ENCODE measurements at places on chromosomes 2 and 18.

- DNase-seq = no peak
These were observed 226.2 kb downstream of the PIEZO2 start for GRCh38 chr18:10923141-10923540.

DNA sequence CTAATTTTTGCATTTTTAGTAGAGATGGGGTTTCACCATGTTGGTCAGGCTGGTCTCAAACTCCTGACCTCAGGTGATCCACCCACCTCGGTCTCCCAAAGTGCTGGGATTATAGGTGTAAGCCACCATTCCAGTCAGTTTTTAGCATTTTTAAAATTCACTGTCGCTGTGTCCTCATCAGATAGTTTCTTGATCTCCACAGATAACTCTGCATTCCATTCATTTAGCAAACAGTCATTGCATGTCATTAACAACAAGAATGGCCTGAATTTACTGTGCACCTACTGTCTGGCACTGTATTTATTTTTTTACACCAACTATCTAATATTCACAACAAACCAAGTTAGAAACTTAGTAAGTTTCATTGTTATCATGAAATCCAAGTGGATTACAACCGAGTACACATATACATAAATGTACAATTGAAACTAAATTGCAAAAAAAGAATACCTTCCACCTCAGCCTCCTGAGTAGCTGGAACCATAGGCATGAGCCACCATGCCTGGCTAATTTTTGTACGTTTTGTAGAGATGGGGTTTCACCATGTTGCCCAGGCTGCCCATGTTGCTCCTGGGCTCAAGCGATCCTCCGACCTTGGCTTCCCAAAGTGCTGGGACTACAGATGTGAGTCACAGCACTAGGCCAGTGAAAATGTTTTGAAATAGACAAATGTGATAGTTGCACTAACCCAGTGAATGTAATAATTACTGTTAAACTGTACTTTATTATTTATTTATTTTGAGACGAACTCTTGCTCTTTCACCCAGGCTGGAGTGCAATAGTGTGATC lies 4.3 kb downstream of the MCEE start:
- DNase-seq = no peak

DNA sequence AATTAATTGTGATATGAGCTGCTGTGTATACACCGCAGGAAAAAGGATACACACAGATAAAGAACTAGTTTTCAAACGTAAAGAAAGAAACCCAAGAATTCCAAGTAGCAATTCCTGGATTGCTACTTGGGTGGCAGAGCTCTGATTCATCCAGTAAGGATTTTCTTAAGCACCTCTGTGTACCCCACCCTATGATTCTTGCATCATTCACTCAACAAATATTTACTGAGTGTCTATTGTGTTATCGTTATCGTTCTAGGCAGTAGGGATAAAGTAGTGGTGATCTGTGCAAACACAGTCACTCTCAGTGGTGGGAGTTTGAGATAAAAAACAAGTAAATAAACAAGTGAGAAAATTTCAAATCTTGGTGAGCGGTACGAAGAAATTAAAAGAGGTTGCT lies 4.9 kb upstream of the TMEM200C start:
- DNase-seq = no peak

GRCh38 chr2:37250869-37251740 lies 19.6 kb downstream of the NDUFAF7 start:
- DNase-seq = no peak

DNA sequence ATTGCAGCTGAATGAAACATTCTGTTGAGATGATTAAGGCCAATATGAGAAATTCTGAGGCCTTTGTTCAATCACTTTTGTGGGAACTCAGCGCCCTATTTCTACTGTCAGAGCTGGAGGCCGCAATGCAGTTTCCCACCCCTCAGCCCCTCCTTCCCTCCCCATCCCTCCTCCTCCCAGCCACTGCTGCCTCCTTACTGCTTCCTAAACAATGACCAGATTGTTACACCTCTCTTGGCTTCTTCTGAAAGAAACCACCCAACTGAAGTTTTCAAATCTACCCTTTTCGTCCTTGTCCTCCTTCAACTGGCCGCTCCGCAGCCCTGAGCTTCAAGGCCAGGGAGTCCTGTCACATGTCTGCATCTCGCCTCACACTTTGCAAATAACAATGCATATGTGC lies 36.7 kb upstream of the MAPK4 start:
- DNase-seq = no peak

DNA sequence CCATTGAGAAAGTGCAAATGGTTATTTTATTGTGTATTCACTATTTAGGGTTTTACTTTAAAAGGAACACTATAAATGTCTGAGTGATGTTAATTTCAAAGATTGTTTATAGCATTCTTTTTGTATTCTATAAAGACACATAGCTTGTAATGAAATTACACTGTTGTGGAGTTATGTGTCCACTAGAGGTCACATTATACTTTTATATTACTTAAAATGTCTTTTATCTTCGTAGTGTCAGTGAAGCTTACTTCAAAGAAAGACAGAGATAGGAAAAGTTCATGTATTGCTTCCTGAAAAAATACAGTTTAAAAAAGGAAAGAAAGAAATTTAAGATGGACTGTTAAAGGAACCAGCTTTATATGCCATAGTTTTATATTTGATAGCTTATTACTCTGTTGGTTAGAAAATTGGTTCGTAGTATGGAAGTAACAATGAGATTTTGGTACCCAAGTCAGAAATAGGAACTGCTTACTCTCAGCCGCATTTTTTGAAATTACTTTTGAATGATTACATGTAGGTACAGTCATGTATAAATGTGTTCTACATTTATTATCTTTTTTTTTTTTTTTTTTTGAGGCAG lies 20.5 kb downstream of the APLF start:
- no peak for DNase-seq

DNA sequence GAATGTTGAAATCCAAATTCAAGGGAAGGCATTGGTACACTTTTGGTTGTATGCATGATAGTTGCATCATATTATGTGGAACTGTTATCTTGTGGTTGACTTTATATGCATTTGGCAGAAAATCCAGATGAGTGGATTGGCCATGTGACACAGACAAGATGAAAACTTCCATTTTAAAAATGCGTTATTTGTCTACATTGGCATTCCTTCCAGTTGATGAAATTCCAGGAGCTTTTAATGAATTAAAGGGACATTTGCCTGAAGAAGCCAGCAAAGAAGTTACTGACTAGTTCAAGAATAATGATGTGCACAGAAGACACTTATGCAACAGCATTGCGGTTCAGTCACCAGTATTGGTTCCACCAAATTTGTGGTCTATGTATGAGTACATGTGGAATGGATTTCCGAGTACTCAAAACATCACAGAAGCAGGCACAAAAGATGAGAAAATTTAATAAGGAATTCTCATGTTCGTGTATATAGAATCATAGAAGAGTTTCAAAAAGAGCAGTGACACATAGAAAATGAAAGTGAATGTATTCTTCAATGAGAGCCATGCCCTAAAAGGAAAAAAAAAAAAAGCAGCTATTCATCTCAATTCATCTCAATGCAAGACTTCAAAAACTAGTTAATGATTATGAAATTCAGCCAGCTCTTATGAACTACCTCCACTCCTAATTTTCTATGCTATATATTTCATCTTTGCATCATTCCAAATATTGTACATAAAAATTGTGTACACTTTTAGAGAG lies 232.1 kb downstream of the RBM43 start:
- no peak for DNase-seq

GRCh38 chr2:235518322-235519090 lies 24.7 kb downstream of the AGAP1 start:
- no peak for DNase-seq

- DNase-seq = no peak
These were observed 7.2 kb upstream of the SLC40A1 start for GRCh38 chr2:189587780-189588179.

DNA sequence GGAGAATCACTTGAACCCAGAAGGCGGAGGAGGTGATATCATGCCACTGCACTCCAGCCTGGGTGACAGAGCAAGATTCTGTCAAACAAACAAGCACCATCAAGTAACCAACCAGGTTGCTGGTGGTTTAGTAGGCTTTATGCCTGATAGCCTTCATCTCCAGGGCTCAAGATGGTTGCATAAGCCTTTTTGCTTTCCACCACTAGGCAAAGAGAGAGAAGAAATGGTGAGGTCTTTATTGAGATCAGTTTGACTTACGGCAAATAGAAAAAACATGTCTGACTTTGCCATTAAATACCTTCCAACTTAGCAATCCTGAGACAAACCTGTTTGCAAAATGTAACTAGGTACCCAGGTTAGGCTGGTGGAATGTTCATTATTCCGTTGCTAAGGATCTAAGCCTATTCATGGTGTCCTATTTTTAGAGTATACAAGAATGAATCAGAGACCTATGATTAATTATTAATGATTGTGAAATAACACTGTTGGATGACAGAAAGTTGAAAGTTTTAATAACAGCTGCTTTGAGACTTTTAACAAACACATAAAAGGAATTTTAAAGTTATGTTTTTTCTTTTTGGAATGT lies 53.5 kb upstream of the SLC38A11 start:
- no peak for DNase-seq

- DNase-seq = no peak
These were observed 4.7 kb downstream of the DGKD start for GRCh38 chr2:233358947-233359346.

- no peak for DNase-seq
These were observed 1.4 kb upstream of the MBP start for GRCh38 chr18:77133835-77134496.

- DNase-seq = no peak
These were observed 58.8 kb downstream of the FECH start for GRCh38 chr18:57527556-57528229.

- DNase-seq = no peak
These were observed 285.9 kb downstream of the CLIP4 start for GRCh38 chr2:29400930-29401653.

- no peak for DNase-seq
These were observed 199.4 kb downstream of the LRRTM1 start for GRCh38 chr2:80105015-80105640.

DNA sequence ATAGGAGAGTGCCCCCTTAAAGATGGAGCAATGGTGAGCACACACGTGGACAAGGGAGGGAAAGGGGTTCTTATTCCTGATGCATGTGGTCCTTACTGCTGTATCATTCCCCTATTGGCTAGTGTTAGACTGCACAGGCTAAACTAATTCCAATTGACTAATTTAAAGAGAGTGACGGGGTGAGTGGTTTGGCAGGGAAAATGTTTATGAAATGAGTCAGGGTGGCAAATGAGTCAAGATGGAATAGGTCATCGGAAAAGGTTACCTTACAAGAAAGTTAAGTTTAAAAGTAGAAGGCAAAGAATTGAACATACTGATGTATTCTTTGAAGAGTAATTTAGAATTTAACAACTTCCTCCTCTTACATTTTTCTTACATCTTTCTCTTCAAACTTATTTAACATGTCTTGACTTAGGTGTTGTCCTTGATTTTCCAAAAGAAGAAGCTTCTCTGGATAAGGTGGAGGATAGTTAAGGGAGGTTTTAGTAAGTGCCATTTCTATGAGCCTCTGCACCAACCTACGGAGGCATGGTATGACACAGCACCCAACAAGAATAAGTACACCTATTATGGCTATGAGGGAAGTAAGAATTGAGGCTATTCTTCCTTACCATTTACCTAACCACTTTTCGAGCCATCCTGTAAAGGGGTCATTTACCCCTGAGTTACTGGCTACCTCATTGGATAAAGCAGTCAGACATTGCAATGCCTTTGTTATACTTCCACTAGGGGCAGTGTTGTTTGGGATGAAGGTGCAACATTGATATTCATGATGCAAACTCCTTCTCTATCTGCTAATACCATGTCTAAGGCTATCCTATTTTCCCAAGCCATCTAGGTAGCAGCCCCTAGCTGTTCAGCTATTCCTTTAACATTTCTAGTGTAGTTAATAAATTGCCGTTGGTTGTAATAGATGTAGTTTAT lies 1345.8 kb upstream of the LRRTM1 start:
- no peak for DNase-seq

DNA sequence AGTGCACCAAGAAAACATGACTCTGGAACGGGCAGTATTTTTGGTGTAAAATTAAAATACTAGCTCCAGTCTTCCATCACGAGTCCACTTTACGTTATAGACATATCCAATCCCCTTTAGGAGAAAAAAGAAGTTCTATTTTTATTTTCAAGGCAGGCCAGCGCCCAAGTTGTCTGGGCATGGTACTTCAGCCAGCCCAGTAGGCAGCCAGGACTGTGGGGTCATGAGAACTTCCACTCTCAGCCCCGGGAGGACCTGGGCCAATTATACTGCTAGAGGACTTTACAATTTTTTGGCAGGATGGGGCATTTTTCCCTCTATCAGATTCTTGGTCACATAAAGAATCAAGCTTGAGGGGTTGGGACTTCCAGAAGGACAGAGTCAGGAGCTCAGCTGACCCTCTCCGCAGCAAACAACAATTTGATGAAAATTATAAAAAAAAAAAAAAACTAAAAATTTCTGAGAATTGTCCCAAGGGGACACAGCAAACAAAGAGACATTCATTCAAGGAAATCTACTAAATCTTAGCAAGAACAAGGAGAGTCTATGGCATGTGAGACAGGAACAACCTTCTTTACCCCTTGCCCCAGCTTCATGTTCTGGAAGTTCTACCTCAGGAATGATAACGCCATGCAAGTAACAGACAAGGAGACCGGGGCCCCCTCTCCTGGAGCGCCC lies 37.3 kb upstream of the B3GNT2 start:
- no peak for DNase-seq

GRCh38 chr18:26286008-26286407 lies 59.8 kb downstream of the TAF4B start:
- DNase-seq = no peak

GRCh38 chr2:7241041-7241745 lies 324.0 kb downstream of the RNF144A start:
- DNase-seq = no peak

DNA sequence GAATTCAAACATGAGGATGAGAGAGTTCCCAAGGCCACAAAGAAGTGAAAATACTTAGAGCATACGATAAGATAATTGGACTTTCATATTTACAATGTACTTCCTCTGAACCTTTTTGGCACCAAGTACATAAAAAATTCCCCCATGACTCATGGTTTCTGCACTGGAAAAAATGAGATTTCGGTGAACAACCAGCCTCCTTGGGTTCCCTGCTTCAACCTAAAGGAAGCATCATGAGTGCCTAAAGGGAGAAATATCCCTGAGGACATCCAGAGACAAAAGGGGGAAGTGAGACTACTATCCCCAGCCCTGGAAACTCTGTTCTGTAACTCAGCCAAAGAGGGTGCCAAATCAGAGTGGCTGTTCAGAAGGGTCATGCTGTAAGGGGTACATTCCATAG lies 562.7 kb upstream of the SLC39A10 start:
- no peak for DNase-seq
